ENCODE measurements at places on chromosomes 5 and 9.

DNA sequence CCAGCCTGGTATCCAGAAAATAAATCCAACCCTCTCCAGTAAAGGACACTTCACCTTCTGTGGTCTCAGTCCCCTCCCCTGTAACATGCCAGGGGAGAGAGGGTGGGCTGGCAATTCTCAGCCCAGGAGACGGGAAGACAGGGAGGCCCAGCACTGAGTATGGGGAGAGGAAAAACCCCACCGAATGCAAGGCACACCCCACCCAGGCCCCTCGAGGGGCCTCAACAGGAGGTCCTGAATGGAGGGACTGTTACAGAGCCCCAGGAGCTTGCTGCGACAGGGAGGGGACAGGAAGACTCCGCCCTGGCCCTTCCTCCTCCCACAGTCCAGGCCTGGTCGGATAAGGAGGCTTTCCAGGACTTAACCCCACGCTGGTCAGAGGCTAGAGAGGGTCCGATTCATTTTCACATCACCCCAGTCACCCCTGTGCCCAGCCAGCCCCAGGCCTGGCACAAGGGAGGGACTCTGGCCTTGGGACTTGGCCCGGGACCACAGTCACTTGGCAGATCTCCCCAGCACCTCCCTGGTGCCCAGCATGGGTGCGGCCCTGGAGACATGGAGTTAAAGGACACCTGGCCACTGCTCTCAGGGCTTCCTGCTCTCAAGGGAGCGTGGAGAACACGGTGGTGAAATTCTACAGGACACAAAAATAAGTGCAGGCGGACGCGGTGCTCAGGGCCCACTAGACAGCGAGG is 44.9 kb upstream of the STXBP1 start:
- peak overlapping the region; percentile 89 for H3K4me3 ChIP-seq
- DNase-seq, result peak; percentile 90
- H3K27me3 ChIP-seq, result no peaks in the 10 kb centered on the region
- H3K36me3 ChIP-seq, result peaks cover 15% of the 10 kb centered on the region
- H3K4me1 ChIP-seq, result peaks cover 46% of the 10 kb centered on the region

DNA sequence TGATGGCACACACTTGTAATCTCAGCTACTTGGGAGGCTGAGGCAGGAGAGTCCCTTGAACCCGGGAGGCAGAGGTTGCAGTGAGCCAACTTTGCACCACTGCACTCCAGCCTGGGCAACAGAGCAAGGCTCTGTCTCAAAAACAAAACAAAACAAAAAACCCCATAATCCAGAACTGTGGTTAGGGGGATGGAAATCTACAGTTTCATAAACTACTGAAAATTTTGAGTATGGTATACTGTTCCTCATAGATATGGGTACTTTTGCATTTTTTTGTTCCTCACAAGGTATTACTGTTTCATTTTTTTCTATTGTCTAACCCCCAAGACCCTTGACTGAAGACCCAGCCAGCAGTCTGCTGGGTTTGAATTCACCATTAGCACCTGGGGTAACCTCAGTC is 52.2 kb upstream of the MAP3K1 start:
- no peaks in the 10 kb centered on the region for H3K27me3 ChIP-seq
- DNase-seq, result no peak

GRCh38 chr5:75522025-75522424 is 10.3 kb downstream of the POLK start:
- peak overlapping the region; percentile 15 for H3K27ac ChIP-seq
- H3K4me1 ChIP-seq, result no peaks in the 10 kb centered on the region
- DNase-seq, result no peak
- no peaks in the 10 kb centered on the region for H3K27me3 ChIP-seq
- H3K36me3 ChIP-seq, result no peaks in the 10 kb centered on the region

GRCh38 chr5:149747833-149748366 is 17.8 kb downstream of the PPARGC1B start:
- no peaks in the 10 kb centered on the region for H3K4me1 ChIP-seq
- H3K4me3 ChIP-seq, result no peak overlapping the region
- DNase-seq, result no peak
- no peak overlapping the region for H3K27ac ChIP-seq
- H3K36me3 ChIP-seq, result no peaks in the 10 kb centered on the region
- no peaks in the 10 kb centered on the region for H3K27me3 ChIP-seq

DNA sequence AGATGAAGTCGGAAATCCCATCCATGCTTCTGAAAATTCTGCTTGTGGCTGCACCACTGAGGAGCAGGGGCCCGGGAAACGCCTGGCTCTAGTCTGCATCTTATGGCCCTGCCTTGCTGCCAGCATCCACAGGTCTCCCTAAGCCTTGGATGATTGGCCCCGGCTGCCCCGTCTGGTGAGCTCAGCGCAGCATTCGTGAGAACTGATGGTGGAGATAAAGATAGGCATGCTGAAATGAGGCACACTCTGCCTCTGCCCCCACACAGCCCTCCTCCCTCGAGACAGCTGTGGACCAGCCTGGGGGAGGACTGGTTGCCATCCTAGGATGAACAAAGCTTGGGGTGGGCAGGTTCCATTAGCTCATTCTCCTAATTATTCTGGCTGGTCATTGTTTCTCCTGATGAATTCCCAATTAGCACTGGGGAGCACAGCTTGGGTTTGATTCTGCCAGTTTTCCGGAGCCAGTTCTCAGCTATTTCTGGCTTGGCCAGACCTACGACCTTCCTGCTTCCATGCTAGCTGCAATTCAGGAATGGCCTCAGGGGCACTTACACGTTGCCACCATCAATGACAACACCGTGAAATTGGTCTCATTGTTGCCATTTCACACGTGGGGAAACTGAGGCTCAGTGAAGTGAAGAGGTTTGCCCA is 62.8 kb upstream of the CPEB4 start:
- DNase-seq, result peak; percentile 50
- no peak overlapping the region for H3K27ac ChIP-seq
- peaks cover 13% of the 10 kb centered on the region for H3K4me1 ChIP-seq
- no peak overlapping the region for H3K4me3 ChIP-seq
- H3K27me3 ChIP-seq, result no peaks in the 10 kb centered on the region

DNA sequence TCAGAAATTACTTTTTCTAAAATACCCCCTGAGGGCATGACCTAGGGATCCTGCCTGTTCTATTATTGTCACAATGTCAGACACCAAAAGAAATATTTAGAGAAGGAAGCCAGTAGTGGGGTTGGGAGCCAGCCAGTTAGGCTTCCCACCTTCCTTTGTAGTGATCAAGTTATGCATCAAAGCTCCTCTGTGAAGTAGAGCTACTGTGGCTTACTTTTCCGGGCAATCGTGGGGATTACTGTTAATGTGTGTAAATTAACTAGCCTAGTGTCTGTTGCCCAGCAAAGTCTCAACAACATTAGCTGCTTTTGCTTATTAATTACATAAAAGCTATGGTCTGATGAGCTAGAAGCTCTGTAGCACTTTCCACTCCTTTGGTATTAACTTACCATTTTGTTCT is 109.0 kb upstream of the PCAT7 start:
- H3K27ac ChIP-seq, result no peak overlapping the region
- H3K36me3 ChIP-seq, result peaks cover 34% of the 10 kb centered on the region
- no peaks in the 10 kb centered on the region for H3K27me3 ChIP-seq

- H3K4me3 ChIP-seq, result no peak overlapping the region
- H3K4me1 ChIP-seq, result no peaks in the 10 kb centered on the region
- H3K27ac ChIP-seq, result no peak overlapping the region
- H3K27me3 ChIP-seq, result no peaks in the 10 kb centered on the region
Observed at GRCh38 chr5:31931874-31932273, 242.2 kb downstream of the GOLPH3 start.

DNA sequence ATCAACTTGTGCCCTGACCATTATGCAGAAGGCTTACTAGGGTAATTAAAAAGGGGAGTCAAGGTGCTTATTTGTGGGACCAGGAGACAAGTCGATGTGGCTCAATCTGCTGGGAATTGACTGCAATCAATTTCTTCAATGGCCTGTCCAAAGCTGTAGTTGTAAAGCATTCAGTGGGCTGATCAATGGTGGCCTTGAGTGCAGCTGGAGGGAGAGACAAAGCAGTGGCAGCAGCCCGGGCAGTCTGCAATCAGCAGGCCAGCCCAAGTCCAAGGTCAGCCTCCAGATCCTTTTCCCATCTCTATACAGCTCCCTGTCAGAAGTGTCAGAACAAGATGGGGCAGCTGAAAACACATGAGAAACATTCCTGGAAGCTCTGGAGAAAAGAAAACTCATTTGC is 51.0 kb upstream of the BRINP1 start:
- H3K27me3 ChIP-seq, result no peaks in the 10 kb centered on the region
- H3K36me3 ChIP-seq, result no peaks in the 10 kb centered on the region
- no peak overlapping the region for H3K4me3 ChIP-seq
- no peak overlapping the region for H3K27ac ChIP-seq

DNA sequence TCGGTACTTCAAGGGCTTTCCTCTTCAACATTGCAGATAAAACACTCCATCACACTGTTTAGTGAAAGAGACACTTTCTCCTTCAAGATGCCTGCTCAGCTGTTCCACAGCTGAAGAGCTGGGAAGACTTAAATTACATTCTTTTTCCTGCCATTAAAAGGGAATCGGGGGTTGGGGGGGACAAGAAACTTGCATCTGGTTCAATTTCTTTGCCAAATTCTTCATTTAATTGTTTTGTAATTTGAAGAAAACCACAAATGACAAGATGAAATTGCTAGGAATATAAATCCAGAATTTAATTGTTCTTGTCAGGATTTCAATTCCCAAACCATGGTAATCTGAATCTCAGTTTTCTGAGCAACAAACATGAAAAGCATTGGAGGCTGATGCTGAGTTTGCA is 478.3 kb downstream of the EBF1 start:
- no peaks in the 10 kb centered on the region for H3K36me3 ChIP-seq
- no peak overlapping the region for H3K27ac ChIP-seq
- H3K4me1 ChIP-seq, result peaks cover 8% of the 10 kb centered on the region
- DNase-seq, result no peak
- H3K4me3 ChIP-seq, result no peak overlapping the region

- no peak for DNase-seq
- peaks cover 24% of the 10 kb centered on the region for H3K4me1 ChIP-seq
- H3K27me3 ChIP-seq, result no peaks in the 10 kb centered on the region
Observed at GRCh38 chr9:85536514-85536913, 205.2 kb downstream of the AGTPBP1 start.

DNA sequence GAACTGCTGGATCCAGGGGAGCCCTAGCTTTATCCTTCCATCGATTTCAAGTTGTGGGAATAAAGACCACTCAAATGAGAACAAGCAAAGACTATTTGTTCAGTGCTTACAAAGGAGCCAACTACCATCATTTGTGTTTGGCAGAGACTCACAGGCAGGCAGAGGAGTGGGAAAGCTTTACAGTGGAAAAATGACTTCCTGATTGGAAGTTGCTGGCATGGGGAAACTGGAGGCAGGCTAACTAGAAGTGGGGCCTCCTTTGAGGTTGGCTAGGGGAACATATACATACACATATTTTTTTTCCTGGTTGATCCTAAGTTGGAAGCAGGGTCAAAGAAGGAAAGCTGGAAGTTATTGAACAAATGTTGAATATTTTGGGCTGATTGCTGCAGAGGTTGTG is 121.7 kb downstream of the ACTBL2 start:
- no peaks in the 10 kb centered on the region for H3K27me3 ChIP-seq
- H3K4me1 ChIP-seq, result no peaks in the 10 kb centered on the region
- DNase-seq, result no peak
- H3K27ac ChIP-seq, result no peak overlapping the region
- no peak overlapping the region for H3K4me3 ChIP-seq

GRCh38 chr9:22645893-22646292 is 199.3 kb downstream of the DMRTA1 start:
- no peaks in the 10 kb centered on the region for H3K27me3 ChIP-seq
- no peaks in the 10 kb centered on the region for H3K4me1 ChIP-seq
- no peaks in the 10 kb centered on the region for H3K36me3 ChIP-seq
- H3K4me3 ChIP-seq, result no peak overlapping the region
- no peak overlapping the region for H3K27ac ChIP-seq

GRCh38 chr5:528629-529511 is 4.6 kb upstream of the SLC9A3 start:
- H3K27ac ChIP-seq, result no peak overlapping the region
- peaks cover 22% of the 10 kb centered on the region for H3K4me1 ChIP-seq
- DNase-seq, result no peak
- H3K27me3 ChIP-seq, result peaks cover 97% of the 10 kb centered on the region

- H3K27me3 ChIP-seq, result no peaks in the 10 kb centered on the region
- H3K36me3 ChIP-seq, result no peaks in the 10 kb centered on the region
- DNase-seq, result no peak
- H3K27ac ChIP-seq, result no peak overlapping the region
- no peaks in the 10 kb centered on the region for H3K4me1 ChIP-seq
- H3K4me3 ChIP-seq, result no peak overlapping the region
Observed at GRCh38 chr5:139459451-139459934, 3.0 kb downstream of the ECSCR start.

DNA sequence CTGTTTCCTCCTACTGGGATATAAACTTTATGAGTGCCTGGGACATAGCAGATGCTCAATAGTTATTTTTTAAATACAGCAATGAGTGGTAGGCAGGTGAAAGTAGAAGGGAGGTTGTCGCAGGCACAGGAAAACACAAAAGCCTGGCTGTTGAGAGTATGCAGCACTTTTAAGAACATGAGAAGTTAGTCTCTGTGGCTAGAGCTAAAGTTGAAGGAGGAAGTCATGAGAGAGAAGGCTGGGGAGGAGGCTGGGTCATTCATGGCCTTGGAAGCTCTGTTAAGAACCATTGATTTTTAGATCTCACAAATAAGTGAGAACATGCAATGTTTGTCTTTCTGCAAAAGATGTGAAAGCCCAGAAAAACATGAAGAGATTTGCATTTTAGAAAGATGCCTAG is 126.7 kb downstream of the PRKACG start:
- H3K27ac ChIP-seq, result no peak overlapping the region
- no peak overlapping the region for H3K4me3 ChIP-seq
- H3K27me3 ChIP-seq, result no peaks in the 10 kb centered on the region
- DNase-seq, result no peak
- H3K36me3 ChIP-seq, result no peaks in the 10 kb centered on the region

DNA sequence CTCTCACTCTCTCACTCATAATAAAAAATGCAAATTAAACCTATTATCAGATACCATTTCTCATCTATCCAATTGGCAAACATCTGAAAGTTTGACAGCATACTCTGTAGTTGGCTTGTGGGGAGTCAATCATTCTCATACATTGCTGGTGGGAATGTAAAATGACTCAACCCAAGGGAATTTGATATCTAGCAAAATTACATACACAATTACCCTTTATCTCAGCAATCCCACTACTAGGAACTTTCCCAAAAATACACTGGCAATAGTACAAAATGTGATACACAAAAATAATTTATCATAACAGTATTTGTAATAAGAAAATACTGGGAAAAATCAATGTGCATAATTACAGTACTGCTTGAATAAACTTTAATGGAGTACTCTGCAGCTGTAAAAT is 731.3 kb downstream of the DTWD2 start:
- H3K27me3 ChIP-seq, result no peaks in the 10 kb centered on the region
- H3K27ac ChIP-seq, result no peak overlapping the region
- H3K4me1 ChIP-seq, result no peaks in the 10 kb centered on the region

DNA sequence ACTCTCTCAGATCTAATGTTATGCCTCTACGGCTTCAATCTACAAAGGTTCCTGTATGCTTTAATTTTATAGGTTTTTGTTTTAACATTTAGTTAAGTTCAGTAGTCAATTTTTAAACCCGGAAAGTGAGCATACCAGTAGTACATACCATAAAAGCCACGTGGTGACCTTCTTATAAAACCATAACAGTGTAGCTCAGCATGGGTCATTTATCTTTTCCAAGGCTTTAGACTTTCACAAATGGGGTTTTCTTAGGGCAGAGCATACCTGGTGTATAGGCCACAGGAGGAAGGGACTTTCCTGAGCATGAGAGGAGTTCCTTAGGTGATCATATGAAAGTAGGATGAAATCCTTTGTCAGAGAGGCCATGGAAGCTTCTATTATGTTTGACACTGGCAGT is 23.2 kb downstream of the ECM2 start:
- peaks cover 39% of the 10 kb centered on the region for H3K4me1 ChIP-seq
- no peak for DNase-seq
- H3K27ac ChIP-seq, result peak overlapping the region; percentile 65
- H3K27me3 ChIP-seq, result no peaks in the 10 kb centered on the region
- peaks cover 14% of the 10 kb centered on the region for H3K36me3 ChIP-seq
- no peak overlapping the region for H3K4me3 ChIP-seq
